ENCODE measurements at places on chromosomes 16 and 17.

DNA sequence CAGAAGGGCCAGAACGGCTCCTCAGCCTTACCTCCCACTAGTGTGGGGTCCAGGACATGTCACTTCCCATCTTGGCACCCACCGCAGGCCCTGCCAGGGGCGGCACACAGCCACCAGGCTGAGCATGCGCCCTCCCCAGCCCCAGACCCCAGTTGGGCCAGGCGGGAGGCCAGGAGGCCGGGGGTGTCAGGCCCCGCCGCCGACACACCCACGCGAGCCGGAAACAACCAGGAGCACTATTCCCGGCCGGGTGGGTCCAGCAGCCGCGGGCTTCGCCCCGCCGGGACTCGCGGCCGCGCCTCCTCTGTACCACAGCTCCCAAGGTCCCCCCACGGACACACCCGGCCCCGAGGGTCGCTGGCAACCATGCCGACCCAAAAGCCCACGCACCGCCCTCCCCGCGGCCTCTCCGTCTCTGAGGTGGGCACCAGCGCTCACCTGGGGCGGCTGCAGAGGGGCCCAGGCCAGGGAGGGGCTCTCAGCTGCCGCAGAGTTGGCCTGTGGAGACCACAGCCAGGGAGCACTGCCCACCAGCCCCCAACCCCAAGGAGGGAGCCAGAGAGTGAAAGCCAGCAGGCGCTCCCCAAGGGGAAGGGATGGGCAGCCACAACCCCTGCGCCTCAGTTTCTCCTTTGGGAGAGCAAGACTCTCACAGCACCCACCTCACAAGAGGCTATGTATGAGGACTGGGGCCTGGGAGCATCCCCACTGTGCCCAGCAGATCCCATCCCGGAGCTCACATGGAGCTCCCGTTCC lies 18.0 kb downstream of the B9D1 start:
- DNase-seq: no peak

GRCh38 chr17:56457501-56457900 lies 136.0 kb upstream of the NOG start:
- no peak for DNase-seq

DNA sequence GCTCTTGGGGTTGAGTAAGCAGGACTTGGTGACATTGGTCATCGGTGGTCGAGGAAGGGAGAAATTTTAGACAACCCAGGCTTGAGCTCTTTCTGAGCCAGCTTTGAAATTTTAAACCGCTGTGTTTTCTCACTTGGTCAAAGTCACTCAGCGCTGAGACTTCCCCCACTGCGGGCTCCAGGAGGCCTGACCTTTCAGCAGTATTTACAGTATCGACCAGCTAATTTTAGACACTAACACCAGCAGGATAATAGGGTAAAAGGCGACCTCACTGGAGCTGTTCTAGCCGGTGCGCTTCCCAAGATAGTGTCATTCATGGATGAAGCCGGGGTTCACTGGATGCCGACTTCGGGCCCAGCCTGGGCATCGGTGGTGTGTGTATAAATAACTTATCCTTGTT lies 29.7 kb upstream of the WSCD1 start:
- DNase-seq: no peak

DNA sequence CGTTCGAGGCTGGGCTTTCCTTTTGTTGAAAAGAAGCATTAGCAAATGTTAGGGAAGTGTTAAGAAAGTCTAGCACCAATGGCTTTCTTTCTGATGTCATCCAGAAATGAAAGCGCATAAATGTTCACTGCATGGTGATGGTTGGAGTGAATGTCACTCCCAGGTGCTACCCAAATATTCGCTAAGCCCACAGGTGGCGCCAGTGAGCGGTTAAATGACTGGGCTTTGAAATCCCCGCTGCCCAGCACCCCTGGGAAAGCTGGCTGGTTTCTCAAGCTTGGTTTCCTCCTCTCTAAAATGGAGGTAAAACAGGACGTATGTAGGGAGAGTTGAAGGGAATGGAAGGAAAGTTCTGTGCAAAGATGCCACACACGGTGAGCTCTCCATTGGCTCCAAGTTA lies 104.4 kb downstream of the IRX5 start:
- DNase-seq: no peak

- DNase-seq: no peak
Observed at GRCh38 chr16:2277466-2278271, 9.7 kb upstream of the RNPS1 start.

DNA sequence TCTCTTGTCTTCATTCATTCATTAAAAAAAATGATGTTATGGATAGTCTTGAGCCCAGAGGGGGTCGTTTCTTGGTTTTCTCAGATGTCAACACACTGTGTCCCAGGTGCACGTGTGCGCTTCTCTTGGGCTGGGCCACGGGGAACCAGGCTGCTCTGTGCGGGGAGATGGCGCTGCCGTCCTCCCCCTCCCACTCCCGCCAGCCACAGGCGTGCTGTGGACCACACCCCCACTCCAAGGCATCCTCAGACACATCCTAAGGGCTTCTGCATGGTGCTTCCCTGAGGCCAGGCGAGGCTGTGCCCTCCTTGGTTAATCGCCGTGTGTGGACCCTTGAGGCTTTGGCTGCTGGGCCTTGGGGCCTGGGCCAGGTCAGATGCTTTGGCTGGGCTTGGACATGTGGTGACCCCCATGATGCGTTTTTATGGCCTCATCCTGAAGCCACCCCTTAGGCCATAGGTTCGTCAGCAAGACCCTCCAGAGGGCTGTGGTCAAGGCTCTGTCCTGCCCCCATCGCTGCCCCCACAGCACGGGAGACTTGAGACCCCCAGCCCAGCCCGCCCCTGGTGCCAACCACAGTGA lies 245.7 kb upstream of the CIBAR2 start:
- no peak for DNase-seq

GRCh38 chr17:48633266-48633677 lies 7.1 kb upstream of the HOXB9 start:
- DNase-seq: no peak

- DNase-seq: no peak
Observed at GRCh38 chr16:67407176-67407787, 9.0 kb downstream of the ZDHHC1 start.

DNA sequence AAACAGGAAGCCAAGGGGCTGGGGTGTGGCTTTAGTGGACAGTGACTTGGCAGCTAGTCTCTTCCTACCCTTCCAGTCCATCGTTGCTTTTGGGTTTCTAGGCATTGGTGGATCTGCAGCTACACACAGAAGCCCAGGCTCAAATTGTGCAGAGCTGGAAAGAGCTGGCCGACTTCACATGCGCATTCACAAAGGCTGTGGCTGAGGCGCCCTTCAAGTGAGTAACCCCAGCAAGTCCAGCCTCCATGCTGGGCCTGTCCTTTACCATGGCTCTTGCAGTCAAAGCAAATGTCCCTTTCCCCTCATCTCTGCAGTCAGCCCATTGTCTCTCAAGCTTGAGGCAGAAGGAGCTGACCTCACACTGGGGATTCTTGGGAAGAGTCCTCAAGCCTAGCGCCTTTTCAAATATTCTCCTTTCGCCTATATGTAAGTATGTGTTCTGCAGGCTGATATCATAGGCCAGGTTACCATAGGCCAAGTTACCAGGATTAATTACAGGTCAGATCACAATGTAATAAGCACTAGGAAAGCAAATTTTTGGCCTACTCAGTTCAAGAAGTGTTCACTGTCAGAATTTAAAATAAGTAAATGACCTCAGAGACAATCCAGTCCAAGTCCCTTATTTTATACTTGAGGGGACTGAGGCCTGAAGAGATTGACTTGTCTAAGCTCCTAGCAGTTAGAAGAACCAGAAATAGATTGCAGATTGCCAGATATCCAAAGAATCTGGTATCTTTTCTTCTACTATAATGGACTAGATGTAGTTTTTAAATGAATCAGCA lies 6.5 kb downstream of the EME1 start:
- DNase-seq: no peak

Measured in brain (organoid and tissue), 16 donors.